Fibroblast of lung (primary cell): ENCODE measurements at places on chromosomes 16 and 17. TPM values are rescaled to one million over a fixed set of nuclear protein-coding genes. Genes with fewer than 3 reads are reported as not detected.

Gene CPHXL2
- not detected in 2 replicates for total RNA-seq

Gene SMIM36
- not detected in 2 replicates for total RNA-seq

Gene MT1G
- total RNA-seq = 11.6 and 16.4 TPM in 2 replicates

Gene ITPRIPL2
- 41.3 and 42.1 TPM in 2 replicates for total RNA-seq

Gene TSPOAP1
- 4.0 and 4.9 TPM in 2 replicates for total RNA-seq

Gene PARN
- total RNA-seq = 32.6 and 32.9 TPM in 2 replicates

Gene OSBPL7
- total RNA-seq = 5.4 and 7.1 TPM in 2 replicates

Gene NECAB2
- total RNA-seq = under 0.01 and 0.17 TPM in 2 replicates

Gene ATP1B2
- 0.33 TPM in 1 of 2 replicates, not detected in the other for total RNA-seq

Gene KRTAP3-2
- total RNA-seq = not detected in 2 replicates

Gene CDH13
- total RNA-seq = 21.1 and 27.6 TPM in 2 replicates

Gene ITGAL
- total RNA-seq = not detected in 2 replicates
